ENCODE measurements at places on chromosomes 4 and X.

- DNase-seq = no peak
These were observed 52.8 kb downstream of the P2RY10 start for GRCh38 chrX:78997870-78998558.

GRCh38 chr4:3527101-3527913 lies 4.9 kb downstream of the LRPAP1 start:
- DNase-seq = no peak

GRCh38 chr4:158782551-158783360 lies 13.9 kb downstream of the FNIP2 start:
- DNase-seq = no peak

GRCh38 chrX:130694983-130695382 lies 208.0 kb downstream of the ENOX2 start:
- DNase-seq = no peak

GRCh38 chr4:159227984-159228383 lies 125.1 kb downstream of the RAPGEF2 start:
- DNase-seq = no peak

- no peak for DNase-seq
These were observed 562.7 kb downstream of the TRIML1 start for GRCh38 chr4:188701952-188702351.

GRCh38 chrX:9794495-9794894 lies 8.3 kb downstream of the SHROOM2 start:
- DNase-seq = no peak

- no peak for DNase-seq
These were observed 205.6 kb upstream of the HS3ST1 start for GRCh38 chr4:11634283-11634682.

- DNase-seq = peak; percentile 59
These were observed 2.8 kb upstream of the TIFA start for GRCh38 chr4:112288455-112288854.

GRCh38 chrX:17081511-17081910 lies 135.1 kb downstream of the REPS2 start:
- DNase-seq = no peak

DNA sequence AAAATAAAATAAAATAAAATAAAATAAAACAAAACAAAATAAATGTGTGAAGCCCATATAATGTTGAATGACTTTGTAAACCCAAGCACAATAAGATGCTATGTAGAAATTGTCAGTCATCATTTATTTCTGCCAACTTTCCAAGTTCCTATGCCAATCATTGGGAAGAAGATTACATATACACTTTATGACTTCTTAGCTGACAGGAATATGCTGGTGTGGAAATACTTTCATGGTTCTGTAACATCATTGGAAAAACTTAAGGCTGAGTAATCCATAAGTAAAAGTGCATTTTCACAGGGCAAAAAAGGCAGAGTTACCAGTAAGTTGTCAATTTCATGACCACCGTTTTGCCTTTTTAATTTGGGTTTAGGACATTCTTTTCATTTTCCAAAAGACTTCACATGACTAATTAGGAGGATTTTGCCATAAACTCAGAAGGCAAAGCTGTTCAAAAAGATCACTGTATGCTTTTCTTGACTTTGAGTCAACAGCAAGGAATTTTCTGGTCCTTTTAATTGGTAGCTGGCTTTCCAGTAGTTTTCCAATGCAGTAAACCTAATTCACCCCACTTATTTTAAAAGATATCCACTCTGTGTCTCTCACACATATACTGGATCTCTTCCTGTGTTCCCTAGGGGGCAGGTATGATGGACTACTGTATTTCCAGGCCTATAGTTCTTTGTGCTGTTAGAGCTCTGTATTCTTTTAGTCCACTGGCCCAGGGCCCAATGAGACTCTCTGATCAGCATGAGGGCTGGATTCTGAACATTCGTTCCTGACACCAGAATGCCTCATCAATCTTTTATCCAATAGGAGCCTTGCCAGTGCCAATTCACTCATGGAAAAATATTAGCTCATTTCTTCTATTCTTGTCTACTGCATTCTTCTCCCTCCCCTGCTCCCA lies 26.2 kb upstream of the SCRG1 start:
- no peak for DNase-seq

DNA sequence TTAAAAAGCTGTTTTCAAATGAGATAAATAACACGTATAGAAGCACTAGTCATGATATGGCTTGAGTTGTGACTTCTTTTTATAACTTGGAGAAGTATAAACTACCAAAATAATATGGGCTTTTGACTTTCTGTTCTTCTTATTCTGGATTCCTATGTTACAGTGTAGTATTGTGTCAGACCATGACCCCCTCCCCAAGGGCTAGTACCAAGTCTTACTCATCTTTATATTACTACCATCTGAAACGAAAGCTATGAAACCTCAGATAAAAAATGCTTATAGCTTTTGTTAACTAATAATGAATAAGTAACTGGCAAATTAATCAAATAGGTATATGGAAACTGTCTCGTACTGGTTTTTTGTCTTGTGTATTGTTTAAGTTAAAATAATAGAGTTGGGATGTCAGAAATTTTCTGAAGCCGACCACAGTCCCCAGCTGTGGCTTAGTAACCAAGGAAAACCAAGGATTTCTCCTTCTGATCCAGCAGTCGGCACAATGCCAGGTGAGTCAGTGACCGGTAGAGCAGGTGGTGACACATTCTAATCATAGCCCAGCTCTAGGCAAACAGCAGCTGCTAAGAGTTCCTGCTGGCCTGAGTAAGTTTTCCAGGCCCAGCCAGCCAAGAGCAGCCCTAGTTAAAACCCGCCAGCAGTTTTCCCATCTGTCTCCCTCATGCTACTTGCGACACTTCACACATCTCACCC lies 163.3 kb upstream of the PRDX4 start:
- DNase-seq = no peak

GRCh38 chrX:54921427-54922021 lies 900 bp downstream of the TRO start:
- DNase-seq = peak; percentile 0

DNA sequence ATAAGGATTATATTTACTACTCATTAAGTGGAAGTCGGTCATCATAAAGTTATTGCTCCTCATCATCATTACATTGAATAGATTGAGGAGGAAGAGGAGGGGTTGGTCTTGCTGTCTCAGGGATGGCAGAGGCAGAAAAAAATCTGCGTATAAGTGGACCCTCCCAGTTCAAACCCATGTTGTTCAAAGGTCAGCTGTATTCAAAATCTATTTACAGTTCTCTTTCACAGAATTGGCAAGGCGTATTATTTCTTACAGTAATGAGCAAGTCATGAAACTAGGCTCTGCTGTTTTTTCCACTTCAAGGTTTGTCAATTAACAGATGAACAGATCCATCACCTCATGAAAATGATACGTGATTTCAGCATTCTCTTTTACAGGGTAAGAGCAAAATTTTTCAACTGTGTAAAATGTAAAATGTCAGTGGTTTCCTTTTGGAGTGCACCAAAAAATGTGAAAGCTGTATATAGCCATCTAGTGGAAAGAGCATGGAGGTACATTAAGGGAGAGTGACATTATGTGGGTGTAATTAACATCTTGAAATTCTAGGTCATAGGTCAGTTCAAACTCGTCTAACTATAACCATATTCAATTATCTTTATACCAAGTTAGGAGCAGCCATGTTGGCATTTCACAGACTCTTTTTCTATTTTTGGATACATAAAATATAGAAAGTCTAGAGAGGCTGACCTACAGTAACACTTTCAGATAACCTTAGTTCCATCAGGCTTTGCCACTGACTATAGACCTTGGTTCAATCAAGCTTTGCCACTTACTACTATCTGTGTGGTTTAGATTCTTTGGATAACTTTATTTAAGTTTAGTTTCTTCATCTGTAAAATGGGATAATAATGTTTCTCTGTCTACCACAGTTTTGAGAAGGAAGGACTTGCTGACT lies 30.1 kb downstream of the NEIL3 start:
- peak; percentile 37 for DNase-seq

- no peak for DNase-seq
These were observed 15.4 kb upstream of the ADH6 start for GRCh38 chr4:99234331-99235010.

DNA sequence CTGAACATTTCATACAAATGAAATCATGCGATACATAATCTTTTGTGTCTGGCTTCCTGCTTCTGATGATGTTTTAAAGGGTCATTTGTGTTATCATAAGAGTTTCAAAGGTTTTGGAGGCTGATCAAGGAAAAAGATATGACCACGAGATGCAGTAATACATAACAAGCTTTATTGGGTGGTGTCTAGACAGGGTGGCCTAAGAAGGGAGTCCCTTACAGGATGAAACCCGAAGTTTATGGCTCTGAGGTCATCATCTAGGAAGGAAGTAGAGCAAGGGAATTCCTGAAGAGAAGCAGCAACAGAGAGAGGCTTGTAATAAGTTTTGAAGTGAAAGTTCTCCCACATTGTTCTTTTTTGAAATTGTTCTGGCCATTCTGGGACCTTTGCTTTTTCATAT lies 40.8 kb upstream of the SOD3 start:
- peak; percentile 65 for DNase-seq

DNA sequence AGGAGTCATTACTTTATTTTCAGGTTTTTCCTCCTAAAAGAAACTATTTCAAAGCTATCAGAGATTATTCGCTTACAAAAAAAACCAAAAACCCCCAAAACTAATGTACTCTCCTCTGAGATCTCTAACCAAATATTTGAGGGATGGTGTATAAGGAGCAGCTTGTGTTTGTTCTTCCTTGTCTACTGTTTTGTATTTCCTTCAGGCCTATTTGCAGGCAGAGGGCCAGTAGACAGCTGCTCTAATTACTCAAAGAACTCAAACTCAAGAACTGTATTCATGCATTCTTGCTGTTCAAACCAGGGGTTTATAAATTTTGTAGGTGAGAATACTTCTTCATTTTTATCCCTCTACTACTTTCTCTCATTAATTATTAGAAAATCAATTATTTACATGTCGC lies 51.3 kb downstream of the SH3RF1 start:
- no peak for DNase-seq

DNA sequence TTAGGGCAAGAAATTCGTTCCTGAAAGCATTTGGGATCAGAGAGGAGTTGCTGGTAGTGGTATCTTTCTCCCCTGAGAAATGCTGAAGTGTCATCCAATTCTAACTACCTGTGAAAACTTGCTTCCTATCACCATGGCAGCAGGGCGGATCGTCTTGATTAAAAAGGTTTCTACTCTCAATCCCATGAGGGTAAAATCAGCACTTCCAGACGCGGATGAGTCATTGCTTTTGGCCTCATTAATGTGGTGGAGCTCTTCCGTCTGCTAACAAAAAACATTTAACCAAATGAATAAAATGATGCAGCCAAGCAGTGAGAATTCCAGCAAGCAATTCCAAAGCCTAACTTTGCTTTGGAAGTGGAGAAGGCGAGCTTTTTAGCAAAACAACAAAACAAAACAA lies 325.6 kb downstream of the CAMK2D start:
- no peak for DNase-seq

DNA sequence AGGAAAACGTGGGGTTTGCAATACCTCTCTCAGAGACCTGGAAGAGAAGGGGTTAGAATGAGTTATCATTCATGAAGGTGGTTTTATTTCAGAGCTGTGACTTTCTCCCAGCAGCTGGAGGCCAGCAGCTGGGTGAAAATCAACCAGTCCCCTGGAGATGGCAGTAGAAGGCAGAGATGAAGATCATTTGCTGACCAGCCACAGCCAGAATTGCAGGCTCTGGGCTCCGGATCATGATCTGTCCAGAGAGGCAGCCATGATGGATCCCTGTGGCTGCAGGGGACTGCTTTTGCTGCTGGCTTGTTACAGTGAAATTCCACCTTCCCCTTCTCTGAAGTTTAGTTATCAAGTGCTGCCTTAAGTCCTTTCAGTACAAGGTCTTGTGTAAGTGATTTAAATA lies 46.9 kb upstream of the TAB3 start:
- DNase-seq = no peak

DNA sequence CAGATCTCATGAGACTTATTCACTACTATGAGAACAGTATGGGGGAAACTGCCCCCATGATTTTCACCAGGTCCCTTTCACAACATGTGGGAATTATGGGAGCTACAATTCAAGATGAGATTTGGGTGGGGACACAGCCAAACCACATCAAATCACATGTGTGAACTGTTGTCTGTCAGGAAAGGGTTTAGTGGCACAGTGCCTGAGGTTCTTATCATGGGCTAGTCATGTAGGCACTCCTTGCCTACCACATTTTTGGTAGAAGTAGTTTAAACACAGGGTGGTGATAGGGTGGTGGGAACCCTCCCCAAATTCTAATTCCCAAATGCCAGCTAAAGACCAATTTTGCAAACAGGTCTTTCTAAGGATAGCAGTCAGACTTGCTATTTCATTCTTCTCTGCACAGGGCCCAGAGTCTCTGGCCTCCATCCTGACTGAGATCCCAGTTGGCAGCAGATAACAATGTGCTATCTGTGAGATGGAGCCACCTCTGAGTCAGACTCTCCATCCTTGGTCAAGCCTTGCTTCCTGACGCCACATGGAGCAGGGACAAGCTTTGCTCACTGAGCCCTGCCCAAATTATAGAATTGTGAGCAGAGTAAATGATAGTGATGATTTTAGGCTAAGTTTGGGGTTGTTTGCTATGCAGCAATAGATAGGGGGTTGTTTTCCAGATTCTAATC lies 33.5 kb upstream of the SETD7 start:
- no peak for DNase-seq
